ENCODE measurements at places on chromosomes 6 and 20.

- no peak for DNase-seq
Observed at GRCh38 chr6:148693882-148694484, 52.8 kb upstream of the UST start.

DNA sequence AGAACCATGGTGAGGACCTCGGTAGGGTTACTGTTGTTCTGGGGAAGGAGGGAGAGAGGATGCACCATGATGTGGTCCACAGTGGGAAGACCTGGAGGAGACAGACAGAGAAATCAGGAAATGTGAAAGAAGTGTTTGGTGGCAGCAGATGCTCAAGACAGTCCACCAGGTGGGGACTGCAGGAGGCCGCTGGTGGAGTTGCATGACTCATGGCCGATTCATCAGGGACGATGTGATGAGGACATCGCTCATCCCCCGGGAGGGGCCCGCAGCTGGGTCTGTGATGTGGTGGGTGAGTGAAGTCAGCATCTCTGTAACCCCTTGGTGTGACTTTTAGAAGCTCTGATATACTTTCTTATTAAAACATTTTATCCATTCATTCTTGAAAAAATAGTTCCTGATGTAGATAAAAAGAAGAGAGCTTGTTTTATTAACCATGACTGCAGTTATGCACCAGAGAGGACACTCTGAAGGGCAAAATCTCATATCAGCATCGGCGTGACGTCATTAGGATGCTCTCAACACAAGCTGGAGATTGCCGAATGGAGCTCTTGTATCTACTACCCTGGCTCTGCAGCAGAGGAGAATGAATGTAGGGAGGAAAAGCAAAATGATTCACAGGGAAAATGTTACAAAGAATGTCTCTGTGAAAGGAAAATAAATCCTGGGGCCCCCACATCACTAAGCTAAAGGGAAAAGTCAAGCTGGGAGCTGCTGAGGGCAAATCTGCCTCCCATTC, 71.2 kb downstream of the RAMACL start:
- DNase-seq, result peak; percentile 70

GRCh38 chr20:10180651-10181235, 37.9 kb upstream of the SNAP25 start:
- DNase-seq, result no peak

DNA sequence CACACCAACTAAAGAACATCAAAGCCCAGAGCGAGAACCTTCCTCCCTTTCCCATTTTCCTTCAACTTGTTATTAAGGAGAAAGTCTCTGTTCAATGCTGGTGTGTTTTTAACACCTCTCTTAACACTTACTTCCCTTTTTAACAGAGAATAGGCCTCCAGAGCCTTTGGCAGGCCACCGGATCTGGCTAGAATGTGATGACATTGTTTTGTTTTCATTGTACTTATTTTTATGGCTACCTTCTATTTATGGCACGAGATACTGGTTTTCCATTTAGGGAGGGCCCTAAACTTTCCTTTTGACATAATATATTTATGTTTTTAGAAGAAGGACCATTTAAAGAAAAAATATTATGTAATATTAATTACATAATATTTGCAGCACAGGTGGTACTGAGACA, 21.6 kb downstream of the TCF15 start:
- DNase-seq, result no peak

- no peak for DNase-seq
Observed at GRCh38 chr20:59221707-59222252, 58.2 kb downstream of the ZNF831 start.

GRCh38 chr20:53828088-53828681, 234.5 kb upstream of the ZNF217 start:
- DNase-seq, result peak; percentile 75

DNA sequence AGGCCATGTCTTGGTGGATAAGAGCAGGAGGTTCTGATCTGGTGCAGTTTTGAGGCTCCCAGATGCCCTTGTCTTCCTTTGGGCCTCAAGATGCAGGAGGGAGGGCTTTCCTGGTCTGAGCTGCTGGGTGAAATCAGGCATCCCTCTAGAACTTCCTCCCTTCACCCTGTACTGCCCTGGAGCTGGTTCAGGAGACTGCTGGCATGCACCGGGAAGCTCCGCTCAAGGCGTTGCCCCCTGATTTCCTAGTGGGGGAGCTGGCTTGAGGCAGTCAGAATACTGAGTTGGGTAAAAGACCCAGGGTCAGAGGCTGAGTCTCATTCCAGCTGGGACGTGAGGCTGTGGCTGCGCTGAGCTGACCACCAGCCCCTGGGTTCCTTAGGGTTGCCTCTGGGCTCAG, 12.0 kb downstream of the PHACTR3 start:
- no peak for DNase-seq

GRCh38 chr6:24396824-24397223, 5.9 kb upstream of the MRS2 start:
- DNase-seq, result no peak

DNA sequence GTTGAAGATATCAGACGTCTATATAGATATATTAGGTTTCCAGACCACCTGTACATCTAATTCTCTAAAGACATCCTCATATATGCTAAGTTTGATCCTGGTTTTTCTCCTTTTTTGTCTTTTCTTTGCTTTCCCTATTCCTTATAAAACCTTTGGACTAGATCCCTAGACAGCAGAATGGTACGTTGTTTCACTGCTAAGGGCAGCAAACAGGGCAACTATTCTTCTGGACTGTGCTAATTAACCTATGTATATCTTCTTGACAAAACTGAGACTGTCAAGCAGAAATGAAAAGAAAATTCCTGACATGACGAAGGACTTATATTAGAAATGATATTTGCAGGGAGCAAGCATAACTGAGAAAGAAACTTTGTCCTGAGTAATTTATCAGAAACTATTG, 19.1 kb downstream of the ME1 start:
- no peak for DNase-seq

Data from SW480 (cell line).